Astrocyte of the spinal cord (primary cell): ENCODE measurements at places on chromosomes 16 and 17.

DNA sequence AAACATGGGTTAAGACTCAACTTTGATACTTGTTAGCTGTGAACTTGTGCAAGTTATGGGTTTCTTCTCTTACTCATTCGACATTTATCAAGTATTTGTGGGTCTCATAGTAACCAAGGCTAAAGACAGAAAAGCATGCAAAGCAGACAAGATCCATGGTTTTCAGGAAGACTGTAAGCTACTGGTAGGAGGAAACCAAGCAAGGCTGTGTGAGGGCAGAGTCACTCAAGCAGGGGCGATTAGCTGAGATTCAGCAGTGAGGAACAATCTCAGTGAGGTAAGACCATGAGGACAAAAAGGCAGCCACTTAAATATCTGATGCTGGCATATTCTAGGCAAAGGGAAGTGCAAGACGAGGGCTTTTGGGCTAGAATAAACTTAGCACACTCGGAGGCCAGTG lies 29.5 kb downstream of the MBTD1 start:
- DNase-seq, result no peak

GRCh38 chr16:4260360-4260759 lies 12.5 kb downstream of the TFAP4 start:
- DNase-seq, result no peak

DNA sequence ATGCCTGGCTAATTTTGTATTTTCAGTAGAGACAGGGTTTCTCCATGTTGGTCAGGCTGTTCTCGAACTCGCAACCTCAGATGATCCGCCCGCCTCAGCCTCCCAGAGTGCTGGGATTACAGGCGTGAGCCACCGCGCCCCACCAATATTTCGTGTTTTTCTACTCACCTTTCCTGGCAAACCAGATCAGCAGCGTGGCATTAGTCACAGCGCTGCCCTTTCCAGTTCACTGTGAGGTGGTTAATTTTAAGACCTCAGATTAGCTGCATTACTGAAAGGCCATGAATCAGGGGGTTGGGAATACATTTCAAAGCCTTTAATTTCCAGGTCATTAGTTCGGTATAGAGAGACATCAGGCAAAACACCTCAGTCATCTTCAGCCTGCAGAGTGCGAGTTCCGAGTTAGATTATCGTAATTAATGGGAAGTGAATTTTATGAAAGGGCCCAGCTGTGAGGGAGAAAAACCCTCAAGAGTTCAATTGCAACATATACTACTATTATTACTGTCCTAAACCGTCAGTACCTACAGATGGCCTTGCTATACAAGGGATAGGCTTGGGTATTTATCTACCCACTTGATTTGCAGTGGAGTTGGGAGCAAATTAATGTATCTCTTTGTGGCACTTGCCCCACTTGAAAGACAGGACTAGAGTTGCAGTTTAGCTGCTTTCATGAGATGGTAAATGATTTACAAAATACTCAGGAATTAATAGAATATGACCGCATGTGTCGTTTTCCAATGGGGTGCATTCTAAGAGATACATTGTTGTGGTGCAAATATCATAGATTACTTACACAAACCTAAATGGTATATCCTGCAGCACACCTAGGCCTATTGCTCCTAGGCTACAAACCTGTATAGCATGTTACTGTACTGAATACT lies 2.1 kb upstream of the USP32 start:
- DNase-seq, result no peak

- DNase-seq, result peak; percentile 94
These were observed 73.6 kb downstream of the IL21R start for GRCh38 chr16:27475561-27475960.

DNA sequence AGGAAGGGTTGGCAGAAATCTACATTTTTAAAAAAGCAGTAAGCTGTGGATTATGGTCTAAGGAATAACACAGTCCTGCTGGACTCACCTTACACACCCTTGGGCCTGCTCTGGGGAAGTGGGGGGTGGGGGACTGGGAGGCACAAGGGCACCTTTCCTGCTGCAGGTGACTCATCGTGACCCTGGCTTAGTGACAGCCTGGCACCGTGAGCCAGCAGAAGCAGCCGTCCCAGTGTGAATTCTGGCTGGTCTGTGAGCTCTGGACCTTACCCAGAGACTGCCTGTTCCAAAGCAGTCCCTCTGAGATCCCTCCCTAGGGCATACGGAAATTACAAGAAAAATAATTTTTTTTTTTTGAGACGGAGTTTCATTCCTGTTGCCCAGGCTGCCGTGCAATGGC lies 4.2 kb upstream of the CRK start:
- no peak for DNase-seq
